ENCODE measurements at places on chromosomes 6 and 20.

- no peak for DNase-seq
These were observed 1648.8 kb downstream of the GRIK2 start for GRCh38 chr6:103042336-103042735.

GRCh38 chr6:8608737-8609136 is 173.4 kb upstream of the SLC35B3 start:
- no peak for DNase-seq

DNA sequence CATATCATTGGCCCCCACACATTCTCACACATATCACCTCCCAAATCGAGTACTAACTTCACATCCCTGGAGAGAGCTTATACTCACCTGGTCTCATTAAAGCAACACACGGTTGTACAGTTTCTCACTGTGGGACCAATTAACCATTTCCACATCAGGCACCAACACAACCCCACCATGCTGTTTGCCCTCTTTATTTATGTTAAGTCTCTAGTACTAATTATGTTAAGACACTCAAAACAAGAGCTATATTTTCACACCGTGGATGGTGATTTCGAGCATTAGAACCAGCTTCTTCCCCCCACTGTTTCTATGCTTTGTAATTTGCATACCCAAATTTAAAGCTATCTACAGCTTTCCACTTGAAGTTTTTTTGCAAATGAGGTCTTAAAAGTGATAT is 6.3 kb downstream of the SCML4 start:
- DNase-seq: no peak

GRCh38 chr6:38476888-38477287 is 162.8 kb downstream of the BTBD9 start:
- DNase-seq: no peak

DNA sequence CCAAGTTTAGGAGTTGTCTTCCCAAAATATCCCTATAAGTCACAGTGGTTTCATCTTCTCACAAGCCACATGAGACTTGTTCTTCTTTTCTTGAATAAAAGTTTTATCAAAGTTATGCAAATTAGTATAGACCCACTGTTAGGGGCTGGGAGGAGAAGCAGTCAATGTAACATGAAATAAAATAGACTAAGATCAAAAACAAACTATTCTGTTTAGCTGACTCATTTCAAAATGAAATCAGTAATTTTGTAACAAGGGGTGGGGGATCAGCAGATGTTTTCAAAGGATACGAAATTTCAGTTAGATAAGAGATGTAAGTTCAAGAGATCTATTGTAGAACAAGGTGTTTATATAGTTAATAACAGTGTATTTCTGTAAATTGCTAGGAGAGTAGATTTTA is 339.6 kb upstream of the PRDM1 start:
- DNase-seq: no peak

DNA sequence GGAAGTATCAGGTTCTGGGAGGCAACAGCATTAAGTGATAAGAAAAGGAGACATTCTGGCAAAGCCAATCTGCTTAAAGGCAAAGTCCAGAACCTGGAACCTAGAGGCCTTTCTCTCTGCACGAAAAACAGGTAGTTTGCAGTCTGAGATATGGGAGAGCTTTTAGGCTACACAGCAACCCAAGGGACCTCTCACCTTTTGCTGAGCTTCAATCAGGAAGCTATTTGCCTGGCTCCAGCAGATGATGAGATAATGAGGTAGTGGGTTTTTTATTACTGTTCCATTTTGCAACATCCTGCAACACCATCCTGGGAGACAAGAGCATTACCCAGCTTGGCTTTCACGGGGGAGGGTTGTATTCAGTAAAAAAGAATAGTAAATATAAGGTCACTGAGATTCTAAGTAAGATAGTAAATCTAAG is 143.1 kb downstream of the ADGRG6 start:
- no peak for DNase-seq

GRCh38 chr6:151136141-151136755 is 103.5 kb upstream of the AKAP12 start:
- DNase-seq: no peak

GRCh38 chr6:160129881-160130615 is 8.4 kb downstream of the SLC22A1 start:
- DNase-seq: no peak

GRCh38 chr20:37398750-37399621 is 53.0 kb downstream of the SRC start:
- no peak for DNase-seq

GRCh38 chr6:154476494-154476893 is 34.0 kb downstream of the CNKSR3 start:
- DNase-seq: no peak

DNA sequence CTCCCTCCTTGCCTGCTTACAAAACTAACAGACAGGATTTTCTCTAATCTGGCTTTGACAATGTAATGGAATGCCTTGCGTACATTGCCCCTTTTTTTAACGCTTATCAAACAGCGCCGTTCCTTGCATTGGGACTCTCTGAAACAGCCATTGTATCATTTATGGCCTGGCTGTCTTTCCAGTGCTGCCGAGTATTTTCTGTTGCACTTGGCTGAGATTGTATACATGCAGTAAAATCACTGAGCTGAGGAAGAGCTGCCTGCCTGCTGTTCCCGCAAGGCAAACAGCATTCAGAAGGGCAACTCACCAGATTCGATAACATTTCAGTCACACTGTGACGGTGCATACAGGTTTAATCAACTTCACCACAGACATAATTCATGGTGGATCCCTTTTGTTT is 106.0 kb downstream of the SH3BGRL2 start:
- DNase-seq: no peak

DNA sequence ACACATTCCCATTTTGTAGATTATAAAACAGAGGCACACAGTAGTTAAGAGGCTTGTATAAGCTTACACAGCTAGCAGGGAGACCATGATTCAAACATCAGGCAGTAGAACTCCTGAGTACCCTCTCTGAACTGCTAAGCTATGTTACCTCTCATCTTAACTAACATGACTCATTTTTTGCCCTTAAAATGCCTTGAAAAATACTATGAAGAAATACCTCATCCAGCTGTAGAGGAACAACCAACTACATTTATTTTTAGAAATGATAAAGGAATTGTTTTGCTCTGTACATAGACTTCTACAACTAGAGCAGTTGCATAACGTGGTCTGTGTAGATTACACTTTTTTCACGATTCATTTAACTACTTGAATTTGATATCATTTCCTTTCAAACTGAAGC is 102.1 kb downstream of the FLRT3 start:
- DNase-seq: peak; percentile 47

DNA sequence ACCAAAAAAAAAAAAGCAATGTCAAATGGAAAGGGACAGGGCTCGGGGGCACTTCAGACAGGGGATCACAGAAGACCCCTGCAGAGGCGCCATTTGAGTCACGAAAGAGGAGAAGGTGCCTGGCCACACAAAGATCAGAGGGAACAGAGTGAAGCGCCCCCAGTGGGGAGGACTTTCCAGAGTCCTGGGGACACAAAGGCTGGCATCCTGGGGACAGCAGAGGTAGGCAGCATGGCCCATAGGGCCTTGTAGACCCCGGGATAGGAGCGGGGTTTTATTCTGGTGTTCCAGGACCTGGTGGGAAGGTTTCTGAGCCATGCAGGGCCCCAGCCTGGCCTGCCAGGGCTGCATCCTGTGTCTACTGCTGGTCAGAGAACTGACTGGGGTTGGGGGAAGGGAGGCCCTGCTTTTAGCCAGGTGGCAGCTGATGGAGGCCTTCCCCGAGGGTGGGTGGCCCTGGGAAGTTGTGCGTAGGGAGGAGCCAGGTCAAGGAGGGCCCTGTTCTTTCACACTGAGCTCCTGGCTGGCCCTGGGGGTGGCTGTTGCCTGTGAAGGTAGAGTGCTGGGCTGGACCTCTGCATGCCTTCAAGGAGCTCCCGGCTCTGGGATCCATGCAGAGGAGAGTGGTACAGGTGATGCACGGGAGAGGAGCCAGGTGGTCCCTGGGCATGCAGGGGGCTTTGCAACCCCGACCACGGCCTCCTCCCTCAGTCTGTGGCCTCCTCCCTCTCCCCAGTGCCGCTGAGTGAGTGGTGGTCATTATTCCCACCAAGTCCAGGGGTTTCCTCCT is 117.9 kb downstream of the CDH4 start:
- DNase-seq: no peak

DNA sequence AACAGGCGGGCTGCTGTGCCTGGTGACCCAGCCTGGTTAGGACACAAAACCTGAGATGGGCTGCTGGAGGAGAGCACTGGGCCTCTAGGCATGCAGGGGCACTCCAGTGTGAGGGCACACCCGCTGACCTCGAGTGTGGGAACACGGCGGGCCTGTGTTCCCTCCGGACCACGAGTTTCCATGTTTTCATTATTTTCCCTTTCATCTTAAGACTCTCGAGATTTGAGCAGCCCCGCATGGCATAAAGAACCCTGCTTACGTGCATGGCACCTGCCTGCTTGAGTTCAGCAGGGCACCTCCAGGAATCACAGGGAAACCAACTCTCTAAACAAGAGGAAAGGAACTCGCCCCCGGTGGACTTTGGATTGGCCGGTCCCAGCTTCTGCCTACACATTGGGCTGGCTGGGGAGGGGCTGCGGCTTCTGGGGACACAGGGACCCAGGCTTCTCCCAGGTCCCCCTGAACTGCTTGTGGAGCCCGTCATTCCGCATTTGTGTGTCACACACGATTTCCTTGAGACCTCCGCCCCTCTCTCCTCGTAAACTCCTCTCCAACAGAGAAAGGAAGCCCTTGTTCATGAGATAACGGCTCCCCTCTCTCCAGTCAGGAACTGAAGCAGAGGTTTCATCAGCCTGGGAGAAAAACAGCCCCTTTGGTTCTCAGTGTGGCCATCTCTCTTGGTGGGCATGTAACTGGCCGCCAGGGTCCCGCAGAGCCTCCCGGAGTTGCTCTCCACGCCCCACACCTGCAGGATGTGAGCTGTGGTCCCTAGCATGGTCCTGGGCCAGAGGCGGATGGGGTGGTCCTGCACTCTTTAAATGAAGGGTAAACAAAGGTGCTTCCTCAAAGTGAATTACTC is 181.8 kb downstream of the TTLL2 start:
- DNase-seq: no peak

GRCh38 chr6:33985313-33985751 is 160.6 kb downstream of the GRM4 start:
- no peak for DNase-seq

- DNase-seq: no peak
These were observed 35.9 kb upstream of the SLC24A3 start for GRCh38 chr20:19176470-19177052.

- DNase-seq: no peak
These were observed at the start of gene PI16 for GRCh38 chr6:36954262-36954931. Gene PI16, plus strand, starts transcription at chr6:36954738. Its CDS starts 23 bp downstream, at chr6:36954761.

- DNase-seq: no peak
These were observed at the start of gene HMGCLL1 for GRCh38 chr6:55578537-55579363. Gene HMGCLL1, minus strand, starts transcription at chr6:55579192. Its CDS starts 137 bp downstream, at chr6:55579055.

DNA sequence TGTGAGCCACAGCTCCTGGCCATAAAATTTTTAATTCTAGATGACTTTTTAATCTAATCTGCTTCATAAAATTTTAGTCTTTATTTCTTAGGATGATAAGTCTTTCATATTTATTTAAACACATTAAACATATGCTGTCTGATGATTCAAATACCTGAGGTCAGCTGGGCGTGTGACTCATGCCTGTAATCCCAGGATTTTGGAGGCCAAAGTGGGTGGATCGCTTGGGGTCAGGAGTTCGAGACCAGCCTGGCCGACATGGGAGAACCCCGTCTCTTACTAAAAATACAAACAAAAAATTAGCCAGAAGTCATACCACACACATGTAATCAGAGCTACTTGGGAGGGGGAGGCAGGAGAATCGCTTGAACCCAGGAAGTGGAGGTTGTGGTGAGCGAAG is 53.1 kb downstream of the RBM24 start:
- no peak for DNase-seq

GRCh38 chr6:102670735-102671134 is 1277.2 kb downstream of the GRIK2 start:
- DNase-seq: no peak

DNA sequence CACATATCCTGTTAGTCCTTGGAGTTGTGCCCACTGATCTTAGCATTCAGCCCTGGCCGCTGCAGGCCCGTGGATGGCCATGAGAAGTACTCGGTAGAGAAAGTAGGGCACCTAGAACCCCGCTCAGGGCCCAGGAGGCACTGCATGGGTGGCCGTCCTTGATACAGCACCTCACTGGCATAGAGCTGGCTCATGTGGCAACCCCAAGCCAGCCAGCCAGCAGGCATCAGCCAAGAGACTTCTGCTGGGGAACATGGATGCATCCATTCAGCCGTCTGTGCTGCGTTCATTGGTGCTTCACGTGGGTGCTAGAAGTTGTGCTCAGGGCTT is 10.6 kb downstream of the PYGB start:
- DNase-seq: no peak

GRCh38 chr6:166515072-166515810 is 71.2 kb downstream of the RAMACL start:
- DNase-seq: peak; percentile 61

GRCh38 chr6:111832833-111833418 is 40.3 kb downstream of the FYN start:
- no peak for DNase-seq

DNA sequence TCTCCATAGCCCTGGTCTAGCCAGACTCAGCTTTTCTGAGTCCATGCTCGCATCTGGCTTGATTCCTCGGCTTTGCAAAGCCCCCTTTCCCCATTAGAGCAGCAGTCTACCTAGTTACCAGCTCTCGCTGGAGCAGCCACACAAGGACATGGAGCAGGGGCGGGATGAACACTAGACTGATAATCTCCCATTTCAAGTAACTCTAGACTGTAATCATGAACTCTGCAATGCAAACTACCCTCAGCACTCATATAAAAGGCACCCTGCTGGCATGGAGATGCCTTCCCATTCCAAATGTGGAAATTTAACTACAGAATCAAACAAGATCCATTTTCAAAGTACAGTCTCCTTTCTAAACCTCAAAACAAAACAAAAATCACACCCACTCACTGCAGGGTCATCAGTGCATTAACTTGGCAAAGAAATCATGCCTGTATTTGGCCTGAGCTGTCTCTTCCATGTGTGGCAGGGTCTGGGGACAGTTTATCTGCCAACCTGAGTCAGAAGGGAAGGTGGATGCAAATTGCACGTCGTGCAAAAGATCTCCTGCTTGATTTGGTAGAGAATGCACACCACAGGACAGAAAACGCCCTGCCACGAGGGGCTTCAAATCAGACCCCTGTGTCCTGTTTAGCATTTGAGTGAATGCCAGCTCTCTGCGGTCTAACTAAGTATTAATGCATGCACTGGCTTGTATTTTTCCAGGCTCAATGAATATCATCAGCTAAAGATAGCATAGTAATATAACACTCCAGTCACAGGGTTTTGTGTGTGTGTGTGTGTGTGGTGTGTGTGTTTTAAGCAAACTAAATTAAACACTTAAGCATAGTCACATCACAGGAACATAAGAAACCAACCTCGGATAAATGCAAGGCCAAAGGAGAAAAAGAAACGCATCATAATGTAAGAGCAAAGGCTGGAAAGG is 85.3 kb downstream of the MYLK4 start:
- no peak for DNase-seq
